ENCODE measurements at places on chromosomes 13 and 19.
A peak's percentile ranks its signal among the peaks of the same experiment; 100 is the strongest.

GRCh38 chr13:23749288-23749873 is 139.8 kb downstream of the MIPEP start:
- DNase-seq = no peak

DNA sequence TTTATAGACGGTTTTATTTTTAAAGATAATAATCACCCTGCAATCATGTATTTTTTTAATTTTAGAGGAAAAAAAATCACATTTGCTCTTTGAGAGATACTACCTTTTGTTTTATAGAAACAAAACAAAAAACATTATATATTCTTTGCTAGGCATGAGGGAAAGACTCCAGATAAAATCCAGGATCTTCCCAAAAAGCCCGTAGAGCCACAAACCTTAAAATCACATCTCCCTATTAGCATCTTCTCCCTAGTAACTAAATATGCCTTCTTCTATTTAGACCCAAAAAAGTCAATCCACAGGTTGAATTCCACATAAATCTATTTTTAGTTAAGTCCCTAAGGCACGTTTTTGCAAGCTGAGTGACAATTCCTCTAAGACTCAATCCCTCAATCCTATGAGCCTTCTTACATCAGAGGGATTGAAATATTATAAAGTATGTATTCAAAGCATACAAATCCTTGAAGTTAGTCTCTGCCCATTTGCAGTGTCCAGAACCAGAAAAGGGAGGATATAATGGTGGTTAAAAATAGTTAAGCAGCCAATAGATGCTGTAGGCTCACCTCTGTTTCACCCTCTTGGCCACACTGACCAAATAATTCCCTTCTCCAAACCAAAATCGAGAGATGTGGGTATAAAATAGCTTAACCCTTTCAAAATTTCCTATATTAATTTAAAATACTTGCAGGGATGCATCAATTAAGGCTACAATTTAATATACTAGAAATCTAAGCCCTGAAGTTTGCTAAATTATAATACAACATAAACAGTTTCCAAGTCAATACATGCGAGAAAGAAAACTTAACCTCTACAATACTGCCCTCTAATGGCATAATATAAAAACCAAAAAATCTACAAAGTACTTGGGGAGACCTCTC is 64.0 kb downstream of the SERP2 start:
- peak; percentile 77 for DNase-seq

DNA sequence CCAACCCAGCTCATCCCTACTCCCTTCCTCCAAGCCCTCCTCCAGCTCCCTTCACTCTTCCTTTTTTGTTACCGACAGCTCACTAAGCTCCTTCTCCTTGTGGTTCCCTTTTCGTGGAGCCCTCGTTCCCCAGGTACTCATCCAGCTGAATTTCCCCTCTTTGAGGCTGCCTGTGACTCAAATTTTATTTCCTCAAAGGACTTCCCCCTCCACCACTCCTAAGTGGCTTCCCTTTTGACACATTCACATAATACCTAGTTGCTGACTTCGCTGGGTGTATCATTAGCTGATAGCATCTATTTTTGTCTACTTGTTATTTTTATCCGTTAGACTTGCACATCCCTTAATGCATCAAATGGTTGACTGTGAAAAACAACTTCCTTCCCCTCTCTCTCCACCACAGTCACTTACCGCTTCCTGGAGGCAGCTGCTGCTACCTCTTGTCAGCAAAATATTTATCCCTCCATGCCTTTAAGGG is 14.5 kb downstream of the FFAR2 start:
- no peak for DNase-seq

GRCh38 chr13:102584434-102584833 is 12.4 kb upstream of the TPP2 start:
- no peak for DNase-seq

- no peak for DNase-seq
These were observed 88.8 kb upstream of the GJB6 start for GRCh38 chr13:20320885-20321284.

- DNase-seq = no peak
These were observed 21.8 kb upstream of the OR10H1 start for GRCh38 chr19:15837221-15837731.

- peak; percentile 95 for DNase-seq
These were observed 10.2 kb downstream of the OXGR1 start for GRCh38 chr13:96984051-96984508.

GRCh38 chr19:32359581-32359980 is 14.2 kb downstream of the ZNF507 start:
- DNase-seq = no peak

- DNase-seq = no peak
These were observed 1.3 kb upstream of the PPAN start for GRCh38 chr19:10104665-10105508.

- no peak for DNase-seq
These were observed 16.9 kb downstream of the UBAC2 start for GRCh38 chr13:99217461-99218110.

DNA sequence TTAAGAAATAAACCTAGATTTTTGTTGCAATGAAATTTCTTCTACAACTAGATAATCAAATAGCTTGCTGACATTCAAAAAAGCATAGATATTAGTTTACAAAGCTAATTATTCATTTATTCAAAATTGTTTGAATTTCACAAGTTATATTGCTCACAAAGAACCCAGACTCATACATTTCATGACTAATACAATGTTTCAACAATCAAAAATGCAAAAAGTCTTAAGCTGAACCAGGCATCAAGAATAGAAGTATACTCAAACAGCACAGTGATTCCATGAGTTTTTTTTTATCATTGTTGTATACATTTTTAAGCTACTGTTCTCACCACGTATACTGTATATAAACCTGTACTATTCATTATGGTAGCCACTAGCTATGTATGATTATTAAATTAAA is 51.0 kb downstream of the DIAPH3 start:
- no peak for DNase-seq

GRCh38 chr13:35793823-35794222 is 317.3 kb upstream of the MAB21L1 start:
- no peak for DNase-seq

DNA sequence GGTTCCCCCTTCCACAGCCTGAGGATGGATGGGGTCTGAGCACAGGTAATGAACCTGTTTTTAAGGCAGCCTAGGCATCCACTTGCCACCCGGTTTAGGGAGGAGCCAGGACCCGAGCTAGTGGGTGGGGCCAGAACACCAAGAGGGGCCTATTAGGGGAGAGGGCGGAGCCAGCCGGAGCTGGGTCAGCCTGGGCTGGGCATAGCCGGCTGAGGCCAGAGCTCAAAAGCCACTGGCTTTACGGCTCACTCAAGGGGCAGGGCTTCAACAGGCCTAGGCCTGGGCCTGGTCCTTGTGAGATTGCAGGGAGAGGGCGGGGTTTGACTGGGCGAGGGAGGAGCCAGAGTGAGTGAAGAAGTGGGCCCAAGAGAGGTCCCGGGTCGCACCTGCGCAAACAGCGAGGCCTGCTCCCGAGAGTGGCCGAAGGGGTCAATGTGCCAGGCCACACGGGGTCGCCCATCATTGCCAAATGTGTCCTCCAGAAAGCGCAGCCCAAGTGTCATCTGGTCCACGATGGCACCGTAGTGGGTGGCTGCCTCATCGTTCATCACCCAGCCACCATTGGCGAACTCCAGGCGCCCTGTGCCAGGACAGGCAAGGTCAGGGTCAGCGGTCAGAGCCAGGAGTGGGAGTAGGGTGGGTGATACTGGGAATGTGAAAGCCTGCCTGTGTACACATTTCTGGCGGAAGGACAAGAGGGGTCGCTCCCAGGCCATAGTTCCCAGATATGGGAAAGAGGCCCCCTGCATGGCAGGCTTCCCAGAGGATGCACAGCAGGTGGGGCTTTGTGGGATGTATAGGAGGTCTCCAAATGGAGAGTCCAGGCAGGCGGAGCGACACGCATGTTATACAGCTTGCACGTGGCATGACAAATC is 1.9 kb downstream of the MAN2B1 start:
- no peak for DNase-seq

GRCh38 chr19:19751846-19752245 is 18.9 kb upstream of the ZNF14 start:
- no peak for DNase-seq

- no peak for DNase-seq
These were observed 50.0 kb downstream of the PIN1 start for GRCh38 chr19:9885077-9885552.

- no peak for DNase-seq
These were observed 483.3 kb upstream of the SPRY2 start for GRCh38 chr13:80824229-80824628.

GRCh38 chr13:50697746-50698539 is 145.5 kb downstream of the DLEU7 start:
- no peak for DNase-seq

DNA sequence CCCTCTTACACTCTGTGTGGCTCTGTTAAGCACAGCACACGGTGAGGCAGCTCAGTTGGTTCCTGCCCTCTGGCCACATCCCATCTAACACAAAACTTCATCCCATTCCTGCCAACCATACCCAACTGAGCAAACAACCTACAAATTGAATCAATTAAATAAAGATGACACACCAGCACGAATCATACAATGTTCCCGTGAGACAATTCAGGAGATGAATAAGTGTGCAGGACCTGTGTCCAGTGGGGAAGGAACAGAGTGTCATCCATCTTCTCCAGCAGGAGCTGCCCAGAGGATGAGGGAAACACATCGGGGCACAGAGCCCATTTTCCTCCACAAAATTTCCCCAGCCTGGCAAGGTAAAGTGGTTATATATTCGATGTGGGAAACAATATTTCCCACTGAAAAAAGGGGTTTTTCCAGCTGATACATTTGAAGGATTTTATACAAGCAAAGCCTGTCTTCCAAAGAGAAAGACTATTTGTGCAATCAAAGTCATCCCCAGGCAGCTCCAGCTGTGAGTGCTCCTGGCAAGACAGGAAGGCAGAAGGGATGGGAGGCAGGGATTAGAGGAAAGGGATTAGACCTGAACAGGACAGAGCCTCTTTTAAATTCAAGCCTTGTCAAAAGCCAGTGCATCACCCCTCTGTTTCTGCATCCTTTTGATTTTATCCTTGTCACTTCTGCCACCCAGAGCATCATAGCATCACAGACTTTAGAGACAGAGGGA is 240.2 kb downstream of the LHFPL6 start:
- no peak for DNase-seq

DNA sequence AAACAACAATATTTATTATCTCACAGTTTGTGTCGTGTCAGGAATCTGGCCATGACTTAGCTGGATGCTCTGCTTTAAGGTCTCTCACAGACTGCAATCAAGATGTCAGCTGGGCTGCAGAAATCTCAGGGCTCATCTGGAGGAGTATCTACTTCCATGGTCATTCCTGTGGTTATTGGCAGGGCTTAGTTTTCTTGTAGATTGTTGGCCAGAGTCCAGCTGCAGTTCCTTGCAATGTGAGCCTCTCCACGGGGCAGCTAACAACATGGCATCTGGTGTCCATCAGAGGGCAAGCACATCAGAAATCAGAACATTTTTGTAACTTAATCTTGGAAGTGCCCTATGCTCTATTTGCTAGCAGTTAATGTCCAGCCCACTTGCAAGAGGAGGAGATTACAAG is 45.7 kb upstream of the TDRD3 start:
- no peak for DNase-seq

- no peak for DNase-seq
These were observed 74.8 kb downstream of the ABCC4 start for GRCh38 chr13:95226476-95226875.

DNA sequence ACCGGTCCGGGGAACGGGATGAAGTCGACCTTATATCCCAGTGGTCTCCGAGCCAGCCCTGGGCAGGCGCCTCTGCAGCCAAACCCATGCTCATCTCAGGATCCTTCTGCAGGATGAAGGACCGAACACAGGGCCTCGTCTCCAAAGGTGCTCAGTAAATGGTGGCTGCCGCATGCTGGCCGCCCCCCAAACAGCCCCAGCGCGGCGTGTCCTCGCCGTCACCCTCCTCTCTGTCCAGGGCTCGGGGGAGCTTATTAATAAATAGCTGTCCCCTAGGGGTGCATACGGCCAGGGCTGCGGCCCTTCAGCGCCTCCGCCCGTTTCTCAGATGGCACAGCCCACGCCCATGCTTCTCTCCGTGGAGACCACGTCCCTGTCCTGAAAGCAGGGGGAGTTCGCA is 32.6 kb upstream of the SPACA7 start:
- DNase-seq = no peak

- DNase-seq = no peak
These were observed 101.2 kb upstream of the RAP2A start for GRCh38 chr13:97332742-97333141.

GRCh38 chr13:21942061-21942460 is 271.2 kb downstream of the FGF9 start:
- no peak for DNase-seq

DNA sequence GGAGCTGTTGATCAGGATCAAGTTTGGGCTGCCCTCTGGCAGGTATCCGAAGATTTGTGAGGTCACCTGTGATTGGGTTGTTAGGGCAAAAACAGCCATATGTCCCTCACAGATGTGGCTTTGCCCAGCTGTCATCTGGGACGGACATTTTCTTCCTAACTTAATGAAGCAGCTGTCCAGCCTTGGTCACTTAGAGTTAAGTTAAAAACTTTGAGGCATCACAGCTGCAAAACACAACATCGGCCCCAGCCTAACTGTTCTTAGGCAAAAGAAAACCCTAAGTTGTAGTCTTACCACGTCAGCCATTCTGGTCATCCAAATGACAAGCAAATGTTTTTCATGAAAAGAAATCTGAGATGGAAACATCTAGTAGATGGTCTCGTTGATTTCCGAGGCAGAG is 318.4 kb downstream of the DCLK1 start:
- no peak for DNase-seq

- DNase-seq = no peak
These were observed 105.8 kb downstream of the GPC5 start for GRCh38 chr13:91504216-91504615.

DNA sequence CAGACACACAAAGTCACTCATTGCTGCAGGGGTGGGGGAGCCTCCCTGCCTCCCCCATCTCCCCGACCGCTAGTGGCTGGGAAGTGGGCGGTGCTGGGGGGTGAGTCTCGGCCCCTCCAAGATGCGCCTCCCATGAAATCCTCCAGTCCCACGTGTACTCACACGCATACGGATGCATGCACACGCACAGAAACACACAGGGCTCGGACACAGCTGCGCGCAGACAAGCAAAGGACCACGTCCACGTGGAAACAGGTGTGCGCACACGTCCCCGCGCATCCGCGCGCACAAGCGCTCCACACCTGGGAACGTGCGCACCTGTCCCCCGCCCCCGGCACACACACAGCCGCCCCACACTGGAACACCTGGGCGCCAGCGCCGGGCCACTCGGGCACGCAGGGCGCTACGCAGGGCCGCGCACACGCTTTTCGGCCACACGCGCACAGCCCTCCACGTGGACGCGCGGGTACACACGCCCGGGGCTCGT is 687 bp downstream of the MATK start:
- no peak for DNase-seq

DNA sequence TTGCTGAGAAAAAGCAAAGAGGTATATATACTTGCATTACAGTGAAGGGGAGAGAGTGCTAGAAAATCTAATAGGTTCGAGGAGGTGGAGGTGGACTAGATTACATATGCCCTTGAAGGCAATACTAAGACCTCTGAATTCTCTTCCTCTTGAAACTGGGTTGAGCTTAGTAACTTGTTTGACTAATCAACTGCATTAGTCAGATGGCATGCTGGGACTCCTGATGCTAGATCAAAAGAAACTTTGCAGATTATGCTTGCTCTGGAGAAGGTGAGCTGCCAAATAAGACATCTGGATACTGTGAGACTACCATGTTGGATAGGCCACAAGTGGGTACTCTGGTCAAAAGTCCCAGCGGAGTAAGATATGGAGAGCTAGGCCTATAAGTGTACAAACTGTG is 331.3 kb downstream of the KLF5 start:
- no peak for DNase-seq

GRCh38 chr13:89550938-89551337 is 1796.5 kb upstream of the MIR17HG start:
- no peak for DNase-seq

- no peak for DNase-seq
These were observed 109.5 kb downstream of the UBL3 start for GRCh38 chr13:29740961-29741360.

GRCh38 chr19:45001087-45001739 is at the start of gene RELB:
Gene RELB (plus strand): TSS chr19:45001464. CDS start chr19:45001580, 116 bp downstream.
- DNase-seq = peak; percentile 39

All from NCI-H526 treated with DMSO at 0.1 percent for 48 hours (cell line).